ENCODE measurements at places on chromosomes 2 and 18.

GRCh38 chr18:57813245-57813644, 10.1 kb upstream of the ATP8B1 start:
- no peak for DNase-seq

- DNase-seq: no peak
These were observed 38.8 kb upstream of the SMAD7 start for GRCh38 chr18:48989304-48990303.

GRCh38 chr2:174117951-174118930, 130.1 kb downstream of the OLA1 start:
- no peak for DNase-seq

DNA sequence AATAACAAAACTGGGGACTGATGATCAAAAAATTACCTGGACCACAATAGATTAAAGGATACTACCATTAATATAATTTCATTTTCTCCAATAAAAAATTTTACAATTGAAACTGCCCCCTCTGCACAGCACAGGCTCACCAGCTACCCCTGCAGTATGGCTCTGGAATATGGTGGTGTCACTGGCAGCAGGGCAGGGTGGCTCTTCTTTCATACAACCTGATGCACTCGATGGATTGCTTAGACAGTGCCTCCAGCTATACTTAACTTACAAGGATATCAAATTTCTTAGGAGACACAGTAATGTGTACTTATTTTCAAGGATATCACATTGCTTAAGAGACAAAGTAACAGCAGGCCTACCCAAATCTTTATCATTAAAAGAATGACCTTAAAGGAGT, 124.0 kb downstream of the PRELID3A start:
- DNase-seq: no peak

DNA sequence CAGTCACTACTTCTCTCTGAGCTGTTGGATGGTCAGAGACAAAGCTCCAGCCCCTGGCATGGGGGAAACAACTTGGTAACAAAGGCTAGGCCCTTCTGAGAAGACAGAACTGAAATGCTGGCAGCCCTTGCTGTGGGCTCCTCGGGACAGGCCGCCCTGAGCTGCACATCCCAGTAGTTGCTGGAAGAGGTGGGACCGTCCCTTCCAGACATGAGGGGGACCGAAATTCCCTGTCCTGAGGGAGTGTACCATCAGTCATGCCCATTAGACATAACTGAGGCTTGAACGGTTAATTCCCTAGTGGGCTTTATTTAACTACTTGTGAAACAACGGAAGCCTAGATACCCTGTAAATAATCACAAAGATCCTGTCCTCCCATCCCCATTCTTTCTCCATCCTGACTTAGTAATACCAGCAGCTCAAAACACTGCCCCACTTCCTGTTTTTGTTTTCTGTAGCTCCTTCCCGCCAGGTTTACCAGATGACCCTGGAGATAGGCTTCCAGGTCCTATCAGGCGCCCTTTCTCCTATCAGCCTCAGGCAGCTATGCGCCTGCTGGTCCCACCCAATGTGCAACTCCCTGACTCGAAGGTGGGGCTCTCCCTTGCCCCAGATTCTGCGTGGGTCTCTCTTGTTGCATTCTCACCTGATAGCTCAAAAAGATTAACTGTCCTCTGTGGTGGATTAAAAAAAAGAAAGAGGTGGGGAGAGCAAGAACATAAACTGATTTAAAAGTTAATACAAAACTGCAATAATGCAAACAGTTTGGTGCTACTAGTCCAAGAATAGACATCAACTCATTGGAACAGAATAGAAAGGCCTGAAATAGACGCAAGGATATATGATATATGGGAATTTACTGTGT, 37.0 kb upstream of the NT5DC4 start:
- DNase-seq: no peak

DNA sequence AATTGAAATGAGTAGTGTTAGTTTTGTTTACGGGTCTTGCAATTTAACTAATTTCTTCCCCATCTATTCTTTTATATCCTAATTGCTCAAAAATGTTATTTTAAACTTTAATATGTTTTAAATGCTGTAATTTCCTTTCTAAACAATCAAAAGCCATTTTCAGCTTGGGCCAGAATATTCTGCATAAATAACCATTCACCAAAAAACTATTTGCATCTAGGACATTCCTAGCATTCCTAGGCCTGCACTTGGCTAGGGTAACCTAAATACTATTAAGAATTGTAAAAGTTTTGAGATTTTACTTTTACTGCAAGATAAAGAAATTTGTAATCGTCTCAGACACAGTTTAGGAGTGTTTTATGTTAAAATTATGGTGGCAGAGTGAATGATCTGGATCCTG, 7.8 kb upstream of the ETAA1 start:
- DNase-seq: no peak

GRCh38 chr2:166184789-166185188, 57.0 kb upstream of the SCN1A start:
- DNase-seq: no peak

DNA sequence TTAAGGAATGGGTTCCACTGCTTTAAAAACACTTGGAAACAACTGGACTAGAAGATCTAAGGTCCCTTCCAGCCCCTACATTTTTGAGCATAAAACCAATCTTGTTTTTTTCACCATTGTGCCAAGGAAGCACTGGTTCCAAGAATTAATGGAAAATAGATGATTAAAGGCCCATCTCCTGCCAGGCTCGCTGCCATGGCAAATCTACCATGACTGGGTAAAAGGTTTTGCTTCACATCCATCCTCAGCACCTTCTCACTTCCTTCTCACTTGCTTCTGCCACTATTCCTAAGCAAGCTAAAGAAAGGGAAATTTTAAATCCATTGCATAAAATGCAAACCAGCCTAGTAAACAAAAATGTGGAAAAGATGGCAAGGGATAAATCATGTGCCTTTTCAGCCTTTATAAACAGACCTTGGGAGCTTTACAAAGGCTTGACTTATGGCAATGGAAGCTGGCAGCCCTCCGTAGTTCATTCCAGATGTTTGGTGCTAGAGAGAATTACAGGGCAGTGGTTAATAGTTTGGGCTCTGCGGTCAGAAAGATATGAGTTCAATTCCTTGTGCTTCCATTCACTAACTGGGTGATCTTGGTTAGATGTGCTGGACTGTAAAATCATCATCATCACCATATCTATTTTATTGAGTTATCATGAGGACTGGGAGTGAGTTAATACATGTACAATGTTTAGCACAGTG, 27.0 kb upstream of the ST3GAL5 start:
- no peak for DNase-seq

Measured in effector CD8-positive, alpha-beta T cell (primary cell).